ENCODE measurements at places on chromosomes 4 and X.

DNA sequence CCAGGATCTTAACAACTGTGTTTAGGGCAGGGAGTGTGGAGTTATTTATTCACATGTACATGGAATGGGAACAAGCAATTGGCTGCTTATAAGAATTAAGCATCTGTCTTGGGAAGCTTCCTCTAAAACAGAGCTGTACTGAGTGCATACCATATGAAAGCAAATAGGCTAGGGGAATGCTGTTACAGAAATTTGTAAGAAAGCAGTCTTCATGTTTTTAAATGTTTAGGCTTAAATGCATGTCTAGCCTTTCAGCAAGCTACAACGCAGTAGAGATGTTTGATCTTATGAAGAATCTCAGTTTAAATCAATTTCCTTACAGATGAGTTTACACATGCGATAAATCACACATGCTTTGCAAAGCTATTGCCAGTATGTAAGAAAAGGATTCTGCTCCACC, 123.1 kb upstream of the MID1 start:
- no peak for DNase-seq

DNA sequence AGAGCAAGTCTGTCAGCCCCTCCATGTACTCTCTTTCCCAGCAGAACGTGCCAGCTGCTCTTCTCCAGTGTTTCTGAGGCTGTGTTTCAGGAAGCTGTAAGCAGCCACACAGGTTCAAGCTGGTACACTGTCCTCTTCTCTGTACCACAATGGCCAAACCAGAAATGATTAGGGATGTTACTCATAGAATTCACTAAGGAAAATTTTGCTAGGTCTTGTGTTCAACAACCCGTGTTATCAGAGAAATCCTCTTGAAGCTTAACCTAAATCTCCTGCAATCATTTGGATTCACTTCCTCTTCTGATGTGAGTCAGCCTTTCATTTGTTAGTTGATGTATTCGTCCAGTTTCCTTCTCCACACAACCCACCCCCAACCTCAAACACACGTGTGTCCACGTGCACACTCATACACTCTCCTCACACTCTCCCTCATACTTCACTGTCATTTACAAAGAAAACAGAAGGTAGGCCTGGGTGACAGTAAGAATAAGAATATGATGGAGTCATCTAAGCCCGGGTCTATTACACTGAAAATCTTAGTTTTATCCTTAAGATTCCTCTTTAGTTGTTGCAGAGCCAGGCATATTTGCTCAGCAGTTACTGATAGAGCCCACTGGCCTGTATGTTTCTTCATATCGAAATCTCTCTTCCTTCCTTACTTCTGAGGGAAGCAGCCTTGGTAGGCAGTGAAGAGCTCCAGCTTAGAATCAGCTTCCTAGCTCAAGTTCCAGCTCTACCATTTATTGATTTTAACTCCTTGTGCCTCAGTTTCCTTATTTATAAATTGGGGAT, 63.4 kb downstream of the DCUN1D4 start:
- DNase-seq: no peak

DNA sequence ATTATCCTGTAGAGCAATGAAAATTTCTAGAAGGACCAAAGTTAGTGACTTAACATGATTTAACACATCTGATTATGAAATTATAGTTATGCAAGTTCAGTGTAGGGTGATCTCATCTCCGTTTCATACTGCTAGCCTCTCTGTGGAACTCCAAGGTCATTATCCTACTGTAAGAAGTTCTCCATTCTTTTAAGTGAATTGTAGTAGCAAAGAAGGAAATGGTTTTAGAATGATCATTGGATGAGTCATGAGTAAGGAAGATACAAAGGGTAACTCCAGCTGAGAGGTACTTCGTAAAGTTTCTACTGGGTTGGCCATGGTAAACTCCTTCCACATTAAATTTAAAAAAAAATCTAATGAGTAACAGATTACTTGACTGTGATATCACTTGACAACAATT, 215.0 kb upstream of the GIMD1 start:
- no peak for DNase-seq

DNA sequence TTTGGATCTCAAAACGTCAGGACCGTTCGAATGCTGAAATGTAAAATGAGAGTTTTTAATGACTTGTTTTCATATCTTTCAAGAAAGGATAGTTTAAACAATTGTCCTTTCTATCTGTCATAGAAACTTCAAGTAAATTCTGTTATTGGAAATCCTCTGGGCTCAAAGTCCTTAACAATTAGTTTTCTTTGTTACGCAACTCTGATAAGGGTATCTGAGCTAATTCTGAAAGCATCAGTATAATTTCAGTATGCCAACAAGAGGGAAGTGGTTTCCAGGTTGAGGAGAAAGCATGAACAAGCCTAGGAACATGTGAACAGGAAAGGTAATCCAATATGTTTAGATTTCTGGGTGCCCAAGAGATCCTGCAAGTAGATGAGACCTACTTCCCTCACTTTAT, 22.0 kb downstream of the ADH7 start:
- DNase-seq: no peak

GRCh38 chr4:47837094-47837907, 566 bp downstream of the CORIN start:
- DNase-seq: no peak

- DNase-seq: no peak
Observed at GRCh38 chr4:26524011-26524410, 33.7 kb upstream of the CCKAR start.

DNA sequence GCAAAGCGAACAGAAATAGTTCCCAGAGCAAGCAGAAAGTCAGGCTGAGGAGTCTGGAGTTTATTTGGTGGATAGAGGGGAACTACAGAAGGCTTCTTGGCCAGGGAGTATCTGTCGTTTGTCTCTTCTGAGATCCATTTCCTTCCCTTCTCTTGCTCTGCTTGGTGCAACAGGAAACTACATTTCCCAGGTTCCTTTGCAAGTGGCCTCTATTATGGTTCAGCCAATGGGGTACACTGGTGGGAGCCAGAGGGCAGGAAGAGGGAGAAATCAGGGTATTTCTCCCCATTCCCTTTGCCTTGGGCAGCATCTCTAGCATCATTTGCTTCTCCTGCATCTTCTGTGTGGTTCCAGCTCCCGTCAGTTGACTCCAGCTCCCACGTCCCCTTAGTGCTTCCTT, 142.1 kb downstream of the BCOR start:
- DNase-seq: no peak

DNA sequence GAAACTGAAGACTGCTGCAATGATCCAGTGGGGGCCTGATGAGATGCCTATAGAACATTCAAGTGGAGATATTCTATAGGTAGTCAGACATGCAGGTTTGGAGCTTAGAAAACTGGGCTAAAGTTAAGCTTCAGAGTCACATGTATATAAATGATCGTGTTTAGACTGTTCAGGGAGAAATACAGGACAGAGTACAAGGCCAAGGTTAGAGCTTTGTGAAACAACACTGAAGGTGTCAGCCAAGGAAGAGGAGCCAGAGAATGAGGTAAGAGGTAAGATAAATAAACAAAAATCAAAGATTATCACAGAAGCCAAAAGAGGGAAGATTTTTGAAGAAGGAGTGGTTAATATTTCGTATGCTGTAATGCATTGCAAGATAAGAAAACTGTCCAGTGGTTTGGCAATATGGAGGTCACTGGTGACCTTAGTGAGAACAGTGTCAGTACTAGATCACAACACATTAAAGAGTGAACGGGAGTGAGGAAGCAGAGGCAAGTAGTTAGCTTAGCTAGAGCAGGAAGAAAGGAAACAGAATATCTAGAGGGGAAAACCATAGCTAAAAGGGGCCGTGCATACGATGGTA, 58.0 kb upstream of the KLHL13 start:
- DNase-seq: no peak

GRCh38 chr4:88275949-88276515, 8.3 kb downstream of the PPM1K start:
- DNase-seq: no peak

DNA sequence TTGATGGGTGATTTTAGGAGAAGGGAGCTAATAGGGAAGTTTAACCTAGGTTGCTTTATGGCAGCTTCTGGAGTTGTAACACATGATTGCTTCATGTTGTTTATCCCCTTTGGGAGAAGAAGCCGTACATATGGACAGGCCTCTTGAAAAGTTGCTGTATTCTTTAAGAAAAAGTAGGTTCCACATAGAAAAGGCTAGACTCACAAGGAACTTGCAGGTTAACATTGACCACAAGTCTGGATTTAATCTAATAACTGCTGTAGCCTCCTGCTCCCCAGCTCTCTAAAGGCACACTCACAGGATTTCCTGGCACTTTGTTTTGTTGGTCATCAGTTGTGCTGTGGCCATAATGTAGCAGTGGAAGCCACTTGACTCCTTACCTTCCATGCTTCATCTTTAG, 19.7 kb downstream of the FNIP2 start:
- no peak for DNase-seq

DNA sequence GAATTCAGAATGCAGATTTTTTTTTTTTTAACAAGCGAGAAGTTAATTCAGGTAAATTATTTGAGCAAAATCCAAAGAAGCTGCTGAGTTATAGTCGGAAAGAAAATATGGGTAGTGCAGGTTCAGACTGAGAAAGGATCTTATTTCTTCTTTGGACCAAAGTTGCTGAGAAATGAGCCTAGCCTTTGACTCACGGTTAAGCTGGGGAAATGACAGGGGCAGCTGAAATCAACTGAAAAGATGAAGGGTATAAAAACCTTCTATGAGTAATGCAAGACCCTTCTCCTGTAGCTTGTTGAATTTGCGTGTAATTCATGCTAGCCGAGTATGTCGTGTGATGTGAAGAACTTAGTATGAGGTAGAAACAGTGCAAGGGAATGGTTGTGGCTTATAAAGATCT, 63.0 kb downstream of the KIAA0232 start:
- DNase-seq: no peak

- DNase-seq: no peak
Observed at GRCh38 chrX:16828124-16828908, 41.8 kb downstream of the RBBP7 start.

DNA sequence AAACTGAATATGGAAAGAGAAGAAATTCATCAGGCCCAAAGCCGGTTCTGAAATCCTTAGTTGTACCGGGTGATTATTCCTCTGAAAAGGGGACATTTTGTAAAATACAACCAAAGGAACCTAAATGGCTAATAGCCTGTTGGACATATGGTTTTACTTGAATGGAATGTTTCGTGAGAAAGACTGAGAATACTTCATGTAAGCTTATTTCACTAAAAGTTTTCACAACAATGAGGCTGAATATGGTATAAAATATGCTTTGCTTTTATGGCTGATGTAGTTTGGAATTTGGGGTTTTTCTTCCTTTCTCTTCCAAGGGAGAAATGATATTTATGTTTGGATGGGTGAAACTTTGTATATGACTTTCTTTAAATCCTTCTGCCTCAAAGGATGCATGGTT, 2.7 kb downstream of the GRIA3 start:
- no peak for DNase-seq

GRCh38 chr4:151184523-151185458, 85.4 kb downstream of the RPS3A start:
- no peak for DNase-seq

DNA sequence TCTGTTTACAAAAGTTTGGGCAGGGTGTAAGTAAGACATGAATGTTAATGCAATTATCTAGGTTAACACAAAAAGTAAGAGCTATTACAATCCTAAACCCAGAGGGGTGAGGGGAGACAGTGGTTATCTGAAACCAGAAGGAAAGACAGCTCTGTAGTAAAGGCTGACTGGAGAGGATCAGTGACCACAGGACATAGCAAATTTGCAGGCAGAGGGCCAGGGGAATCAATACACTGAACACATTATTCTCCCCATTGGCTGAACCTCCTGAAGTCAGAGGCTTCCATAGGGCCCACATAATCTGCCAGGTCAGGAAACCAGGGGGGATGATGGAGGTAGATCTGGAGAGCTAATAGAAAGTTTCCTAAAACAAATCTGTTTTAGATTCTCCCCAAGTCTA, 689.4 kb upstream of the ATOH1 start:
- DNase-seq: no peak

GRCh38 chr4:3331511-3332394, 38.9 kb downstream of the RGS12 start:
- no peak for DNase-seq

- DNase-seq: no peak
Observed at GRCh38 chr4:147860960-147861359, 129.1 kb downstream of the ARHGAP10 start.

GRCh38 chrX:129930941-129931410, 25.0 kb downstream of the UTP14A start:
- DNase-seq: no peak

DNA sequence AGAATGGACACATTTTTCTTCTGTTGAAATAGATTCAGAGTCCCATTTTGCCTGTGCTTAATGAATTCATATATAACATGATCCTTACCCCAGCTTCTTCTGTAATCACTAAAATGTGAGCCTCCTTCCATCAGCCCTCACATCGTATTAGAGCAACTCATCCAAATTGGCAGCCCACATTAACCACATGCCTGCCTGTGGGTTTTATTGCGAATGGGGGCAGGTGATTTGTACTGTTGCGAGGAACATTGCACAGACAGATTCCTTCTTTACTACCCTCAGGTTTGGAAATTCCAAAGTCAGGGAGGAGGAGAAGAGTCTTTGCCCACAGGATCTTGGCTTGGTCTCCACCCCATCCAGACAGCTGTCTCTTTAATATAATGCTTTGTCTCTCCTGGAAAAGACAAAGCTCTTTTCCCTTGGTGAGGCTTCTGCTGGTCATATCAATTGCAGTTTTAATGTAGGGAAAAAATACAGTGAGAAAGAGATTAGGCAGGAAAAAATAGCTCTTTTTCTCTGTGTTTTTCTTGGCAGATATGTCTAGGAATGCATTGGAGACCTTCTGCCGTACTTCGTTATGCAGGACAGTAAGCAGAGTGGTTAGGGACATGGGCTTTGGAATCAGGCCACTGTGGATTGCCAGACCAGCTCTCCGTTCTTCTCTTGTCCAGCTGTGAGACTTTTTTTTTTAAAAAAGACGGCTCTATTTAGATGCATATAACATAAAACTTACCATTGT, 371.2 kb downstream of the AFF2 start:
- DNase-seq: no peak

GRCh38 chrX:97995834-97996233, 1112.1 kb downstream of the RPA4 start:
- DNase-seq: no peak

- DNase-seq: no peak
Observed at GRCh38 chr4:115249808-115250207, 136.4 kb upstream of the NDST4 start.

DNA sequence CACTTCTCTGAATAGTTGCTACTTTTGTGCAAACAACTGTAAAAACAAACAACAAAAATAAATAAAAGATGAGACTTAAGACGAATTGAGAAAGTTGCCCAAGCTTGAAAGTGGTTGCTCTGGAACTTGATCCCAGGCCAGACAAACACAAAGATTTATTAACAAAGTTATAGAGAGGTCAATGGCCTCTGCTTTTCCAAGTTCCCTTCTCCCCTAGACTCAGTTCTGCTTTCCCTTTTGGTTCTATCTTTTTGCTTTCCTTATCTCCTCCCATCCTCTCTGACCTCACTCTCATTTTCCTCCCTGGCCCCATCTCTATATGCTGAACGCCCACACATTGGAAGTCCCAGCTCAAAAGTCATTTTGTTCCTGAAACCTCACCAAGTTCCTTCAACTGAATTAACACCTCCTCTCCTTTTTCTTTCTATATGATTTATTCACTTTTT, 82.7 kb downstream of the MXRA5 start:
- DNase-seq: no peak

- DNase-seq: no peak
Observed at GRCh38 chr4:72842323-72842722, 227.2 kb downstream of the COX18 start.
